Hematopoietic multipotent progenitor cell treated with erythropoietin and hydrocortisone succinate and interleukin-3 and kit ligand, for 8 days (in vitro differentiated cells): ENCODE measurements at places on chromosomes 13 and 19.

DNA sequence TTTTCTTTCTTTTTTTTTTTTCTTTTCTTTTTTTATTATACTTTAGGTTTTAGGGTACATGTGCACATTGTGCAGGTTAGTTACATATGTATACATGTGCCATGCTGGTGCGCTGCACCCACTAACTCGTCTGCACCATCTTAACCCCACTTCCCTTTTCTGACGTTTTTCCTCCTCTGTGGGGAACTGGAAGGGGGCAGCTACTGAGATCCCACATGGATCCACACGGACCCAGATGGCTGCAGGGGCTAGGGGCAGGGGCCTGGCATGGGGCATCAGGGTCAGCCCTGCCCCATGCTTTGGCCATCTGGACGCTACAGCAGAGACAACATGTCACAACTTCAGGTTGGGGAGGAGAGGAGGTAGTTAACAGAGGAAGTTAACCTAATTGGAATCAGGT is 54.3 kb downstream of the RUBCNL start:
- DNase-seq, result no peak

- no peak for DNase-seq
These were observed 189.0 kb upstream of the CSNK1A1L start for GRCh38 chr13:37294472-37294871.

GRCh38 chr19:17806945-17807344 is 12.0 kb downstream of the B3GNT3 start:
- DNase-seq, result no peak

DNA sequence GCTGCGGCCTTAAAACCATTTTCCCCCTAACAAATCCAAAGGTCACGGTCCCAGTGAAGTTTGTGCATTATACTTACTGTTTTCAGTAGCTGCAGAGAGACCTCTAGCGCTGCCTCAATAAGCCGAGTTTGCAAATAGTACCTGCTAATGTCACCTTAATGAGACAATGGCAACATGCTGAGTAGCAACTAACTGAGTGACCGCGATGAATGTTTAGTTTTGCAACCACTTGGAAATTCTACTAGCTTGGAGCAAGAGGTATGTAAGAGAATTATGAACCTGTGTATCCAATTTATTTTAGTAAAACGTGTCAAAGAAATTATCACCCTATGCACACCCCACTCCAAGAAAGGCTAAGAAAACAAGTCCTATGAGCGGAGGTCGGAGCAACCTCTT is 1.2 kb downstream of the KPNA3 start:
- peak; percentile 82 for DNase-seq

DNA sequence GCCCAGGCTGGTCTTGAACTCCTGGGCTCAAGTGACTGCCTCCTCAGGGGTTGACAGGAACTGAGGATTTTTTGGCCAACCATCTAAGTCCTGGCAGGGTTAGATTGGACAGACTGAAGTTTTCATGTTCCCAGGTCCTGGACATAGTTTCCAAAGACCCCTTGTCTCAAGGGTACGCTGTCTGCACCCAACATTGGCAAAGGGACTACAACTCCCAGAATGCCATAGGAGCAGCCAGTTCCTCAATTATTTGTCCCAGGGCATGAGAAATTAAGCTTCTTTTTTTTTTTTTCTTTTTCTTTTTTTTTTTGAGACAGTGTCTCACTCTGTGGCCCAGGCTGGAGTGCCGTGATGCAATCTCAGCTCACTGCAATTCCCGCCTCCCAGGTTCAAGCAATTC is 6.9 kb downstream of the GYS1 start:
- DNase-seq, result no peak

DNA sequence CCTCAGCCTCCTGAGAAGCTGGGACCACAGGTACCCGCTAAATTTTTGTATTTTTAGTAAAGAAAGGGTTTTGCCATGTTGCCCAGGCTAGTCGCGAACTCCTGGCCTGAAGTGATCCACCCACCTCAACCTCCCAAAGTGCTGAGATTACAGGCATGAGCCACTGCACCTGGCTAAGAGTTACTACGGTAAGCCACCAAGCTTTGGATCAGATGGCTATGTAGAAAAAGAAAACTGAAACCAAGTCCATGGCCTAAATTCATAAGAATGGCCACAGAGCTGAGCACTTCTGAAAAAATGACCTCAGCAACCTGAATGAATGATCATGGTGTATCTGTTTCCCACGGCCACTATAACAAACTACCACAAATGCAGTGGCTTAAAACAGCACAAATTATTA is 9.4 kb downstream of the OPA3 start:
- DNase-seq, result no peak

- no peak for DNase-seq
These were observed 9.8 kb downstream of the TSHZ3 start for GRCh38 chr19:31339411-31339810.

DNA sequence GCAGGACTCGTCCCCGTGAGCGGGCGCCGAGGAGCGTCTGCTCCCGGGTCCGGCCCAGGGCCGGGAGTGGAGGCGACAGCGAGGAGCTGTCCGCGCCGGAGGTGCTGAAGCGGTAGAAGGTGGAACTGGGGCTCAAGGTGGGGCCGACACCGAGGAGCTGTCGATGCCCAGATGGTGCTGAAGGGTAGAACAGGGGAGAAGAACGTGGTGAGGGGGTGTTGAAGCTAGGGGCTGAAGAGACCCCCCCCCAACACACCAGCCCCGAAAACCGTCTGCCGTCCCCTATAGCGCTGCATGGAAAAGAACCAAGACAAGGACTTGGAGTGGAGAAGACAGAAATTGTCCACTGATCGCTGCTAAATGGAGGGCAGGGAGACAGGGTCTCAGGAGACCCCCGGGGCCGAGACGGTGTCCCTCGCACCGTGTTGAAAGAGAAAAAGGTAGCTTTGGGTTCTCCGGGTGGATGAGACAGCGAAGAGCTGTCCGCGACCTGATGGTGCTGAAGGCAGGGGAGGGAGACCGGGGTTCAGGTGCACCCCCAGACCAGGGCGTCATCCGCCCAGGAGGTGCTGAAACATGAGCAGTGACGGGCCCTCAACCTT is 7.1 kb upstream of the PDE4C start:
- peak; percentile 61 for DNase-seq

- DNase-seq, result no peak
These were observed 46.8 kb downstream of the MIPEP start for GRCh38 chr13:23842406-23842805.

GRCh38 chr19:19526581-19527370 is 1.9 kb upstream of the YJEFN3 start:
- no peak for DNase-seq

GRCh38 chr13:74061926-74062595 is 72.1 kb downstream of the KLF12 start:
- DNase-seq, result no peak

- DNase-seq, result no peak
These were observed 8.9 kb downstream of the CIC start for GRCh38 chr19:42277821-42278451.

GRCh38 chr13:30022796-30023195 is 172.4 kb upstream of the UBL3 start:
- no peak for DNase-seq

- DNase-seq, result no peak
These were observed 487.9 kb downstream of the DCT start for GRCh38 chr13:93991569-93991968.

DNA sequence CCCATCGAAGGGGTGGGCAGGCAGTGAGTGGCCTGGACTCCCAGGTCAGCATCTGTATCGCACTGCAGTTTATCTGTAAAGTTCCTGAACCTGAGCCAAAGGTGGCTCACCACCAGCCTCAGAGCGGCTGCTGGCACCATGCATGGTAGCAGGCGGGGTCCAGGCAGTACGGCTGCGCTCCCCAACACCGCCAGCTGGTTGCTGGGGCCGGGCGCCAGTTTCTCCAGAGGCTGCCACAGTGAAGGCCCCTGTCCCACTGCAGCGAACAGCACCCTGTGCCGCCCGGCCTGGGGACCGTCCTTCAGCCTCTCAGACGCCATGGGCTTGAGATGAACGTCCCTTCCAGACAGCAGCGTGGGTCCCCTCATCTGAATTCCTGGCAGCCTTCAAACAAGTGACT is 109.8 kb downstream of the KDM4B start:
- no peak for DNase-seq

GRCh38 chr19:15283141-15283883 is 49.0 kb downstream of the BRD4 start:
- DNase-seq, result no peak

- DNase-seq, result no peak
These were observed 18.1 kb downstream of the PHLDB3 start for GRCh38 chr19:43486412-43486811.

GRCh38 chr13:42875475-42876269 is 94.3 kb downstream of the FAM216B start:
- no peak for DNase-seq

GRCh38 chr13:24625331-24625731 is 54.9 kb upstream of the ATP12A start:
- no peak for DNase-seq

GRCh38 chr19:47256693-47257410 is 527 bp downstream of the CCDC9 start:
- DNase-seq, result peak; percentile 97

GRCh38 chr13:44266772-44267171 is 106.9 kb upstream of the SERP2 start:
- no peak for DNase-seq

DNA sequence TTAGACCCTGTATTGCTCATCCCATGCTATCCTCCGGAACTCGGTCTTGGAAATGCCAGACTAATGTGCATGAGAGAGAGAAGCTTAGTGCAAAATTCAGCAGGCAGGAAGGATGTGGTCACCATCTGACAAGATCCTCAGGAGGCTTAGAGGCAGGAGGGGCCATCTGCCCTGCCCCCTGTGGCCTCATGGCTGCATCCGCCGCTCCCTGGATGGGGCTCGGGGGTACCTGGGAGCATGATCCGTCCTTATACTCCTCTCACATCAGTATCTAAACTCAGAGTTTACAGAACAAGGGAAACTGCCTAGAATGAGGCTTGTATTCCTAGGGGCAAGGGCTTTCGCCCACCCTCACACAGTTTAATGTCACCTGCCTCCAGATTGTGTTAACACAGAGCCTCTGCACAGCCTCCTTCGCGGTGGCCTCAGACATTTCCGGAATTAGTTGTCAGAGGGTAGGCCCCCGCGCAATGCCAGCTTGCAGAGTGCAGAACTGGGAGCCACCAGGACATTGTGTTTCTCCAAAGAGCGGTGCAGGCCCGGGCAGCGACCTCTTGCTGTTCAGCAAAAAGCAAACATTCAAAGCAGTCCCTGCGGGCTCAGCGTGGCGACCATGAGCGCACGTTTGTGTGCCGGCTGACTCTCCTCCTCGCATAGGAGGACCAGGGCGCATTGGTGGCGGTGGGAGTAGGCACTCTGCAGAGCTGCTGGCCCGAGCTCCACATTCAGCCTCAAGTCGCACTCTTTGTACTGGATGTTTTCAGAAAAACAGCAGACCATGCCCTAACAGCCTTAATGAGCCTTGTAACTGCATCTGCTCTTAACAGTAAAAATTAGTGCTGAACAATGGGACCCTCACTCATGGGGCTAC is 39.1 kb downstream of the GPR12 start:
- DNase-seq, result peak; percentile 43
